Choroid plexus epithelial cell (primary cell): ENCODE measurements at places on chromosomes 4 and X.

DNA sequence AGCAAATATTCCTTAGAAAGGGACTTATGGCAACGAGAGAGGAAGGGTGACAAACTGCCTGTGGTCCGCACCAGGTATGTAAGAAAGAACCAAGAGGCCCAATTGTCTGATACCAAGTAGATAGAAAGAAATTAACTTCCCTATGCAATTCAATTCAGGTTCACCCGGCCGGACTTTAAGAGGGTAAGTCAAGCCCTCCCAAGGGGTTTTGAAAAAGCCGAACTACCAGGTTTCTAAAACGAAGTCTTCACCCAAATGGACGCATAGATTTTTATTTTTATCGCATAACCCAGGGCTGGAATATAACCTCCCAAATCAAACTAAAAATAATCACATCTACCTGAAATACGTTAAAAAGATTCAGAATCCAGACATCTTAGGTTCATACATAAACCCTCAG, 1.6 kb upstream of the MAB21L2 start:
- no peak for DNase-seq

- DNase-seq = no peak
Measured at GRCh38 chr4:7391637-7392437, 42.9 kb downstream of the PSAPL1 start.

DNA sequence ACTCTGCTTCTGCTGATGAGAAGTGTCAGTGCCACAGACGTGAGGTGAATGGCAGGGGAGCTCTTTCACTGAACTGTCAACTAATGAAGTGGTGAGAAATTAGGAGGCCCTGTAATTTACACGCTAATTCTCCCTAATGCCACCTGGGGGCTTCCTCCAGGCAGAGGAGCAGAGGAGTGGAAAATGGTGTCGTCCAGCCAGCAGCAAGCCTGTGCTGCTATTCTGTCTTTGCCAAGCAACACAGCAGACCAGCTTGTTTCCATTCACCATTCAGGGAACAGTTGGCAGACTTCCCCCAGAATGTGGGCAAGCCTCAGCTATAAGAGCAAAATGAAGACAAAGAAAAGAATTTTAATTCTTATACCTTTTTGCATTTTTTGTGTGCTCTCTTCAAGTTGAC, 245.2 kb upstream of the TET2 start:
- DNase-seq = peak; percentile 4

GRCh38 chrX:6852869-6853268, 294.6 kb upstream of the STS start:
- DNase-seq = no peak
